EH (cell line): ENCODE measurements at places on chromosomes 7 and 10.

DNA sequence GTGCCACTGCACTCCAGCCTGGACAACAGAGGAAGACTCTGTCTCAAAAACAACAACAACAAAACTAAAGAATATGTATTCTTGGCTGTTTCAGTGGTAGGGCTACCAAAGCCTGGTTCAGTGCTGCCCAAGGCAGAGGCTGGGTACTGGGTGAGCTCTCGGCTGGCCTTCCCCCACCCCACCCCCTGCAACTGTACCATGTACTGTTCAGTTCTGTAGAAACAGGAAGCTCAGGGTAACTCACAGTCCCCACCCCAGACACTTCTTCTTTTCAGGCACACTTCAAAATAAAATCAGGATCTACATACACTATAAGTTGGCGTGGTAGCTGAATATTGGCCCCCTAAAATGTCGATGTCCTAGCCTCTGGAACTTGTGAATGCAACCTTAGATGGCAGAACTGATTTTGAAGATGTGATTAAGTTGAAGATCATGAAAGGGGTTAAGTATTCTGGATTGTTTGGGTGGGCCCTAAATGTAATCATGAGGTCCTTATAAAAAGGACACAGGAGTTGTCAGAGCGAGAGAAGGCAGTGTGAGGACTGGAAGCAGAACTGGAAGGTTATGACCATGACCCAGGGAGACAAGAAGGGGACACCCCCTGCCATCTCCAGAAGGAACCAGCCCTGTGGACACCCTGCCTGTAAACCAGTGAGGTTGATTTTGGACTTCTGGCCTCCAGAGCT, 31.2 kb downstream of the TBXAS1 start:
- no peak for DNase-seq

DNA sequence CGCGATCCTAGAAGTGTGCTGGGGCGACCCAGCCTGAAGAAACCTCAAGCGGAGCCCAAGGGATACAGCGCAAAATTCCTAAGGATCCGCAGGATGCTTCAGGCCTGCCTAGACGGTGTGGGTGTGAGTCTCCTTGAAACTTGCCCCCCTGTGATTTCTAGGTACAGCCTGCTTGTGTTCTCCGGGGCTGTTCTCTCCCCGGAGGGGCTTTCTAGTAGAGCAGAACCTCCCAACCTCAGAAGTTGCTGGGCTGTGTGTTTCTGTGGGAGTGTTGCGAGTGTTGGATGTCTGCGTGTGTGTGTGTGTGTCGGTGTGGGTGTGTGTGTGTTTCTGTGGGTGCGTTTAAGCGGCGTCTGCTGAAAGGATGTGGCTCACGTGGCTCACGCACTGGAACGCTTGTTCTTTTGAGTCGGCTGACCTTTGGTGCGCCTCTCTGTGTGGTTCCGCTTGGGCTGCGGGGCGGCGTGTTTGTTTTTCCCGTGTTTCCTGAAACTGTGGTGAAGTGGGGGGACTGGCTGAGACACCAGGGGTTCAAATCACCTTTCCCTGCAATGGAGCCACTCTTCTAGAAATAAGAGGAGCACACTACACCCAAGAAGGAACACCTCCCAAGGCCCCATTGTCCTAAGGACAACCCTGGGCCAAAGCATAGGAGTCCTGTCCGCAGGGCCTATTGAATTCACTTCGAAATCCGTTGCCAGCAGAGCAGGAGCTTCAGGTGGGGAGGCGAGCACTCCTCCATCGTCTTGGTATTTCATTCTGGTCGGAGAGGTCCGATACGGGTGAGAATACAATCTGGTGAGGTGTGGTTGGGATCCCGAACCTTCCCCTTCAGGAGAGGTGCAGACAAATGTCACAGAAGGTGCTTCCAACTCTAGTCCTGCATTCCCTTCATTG, 25.1 kb upstream of the ZNF273 start:
- no peak for DNase-seq

DNA sequence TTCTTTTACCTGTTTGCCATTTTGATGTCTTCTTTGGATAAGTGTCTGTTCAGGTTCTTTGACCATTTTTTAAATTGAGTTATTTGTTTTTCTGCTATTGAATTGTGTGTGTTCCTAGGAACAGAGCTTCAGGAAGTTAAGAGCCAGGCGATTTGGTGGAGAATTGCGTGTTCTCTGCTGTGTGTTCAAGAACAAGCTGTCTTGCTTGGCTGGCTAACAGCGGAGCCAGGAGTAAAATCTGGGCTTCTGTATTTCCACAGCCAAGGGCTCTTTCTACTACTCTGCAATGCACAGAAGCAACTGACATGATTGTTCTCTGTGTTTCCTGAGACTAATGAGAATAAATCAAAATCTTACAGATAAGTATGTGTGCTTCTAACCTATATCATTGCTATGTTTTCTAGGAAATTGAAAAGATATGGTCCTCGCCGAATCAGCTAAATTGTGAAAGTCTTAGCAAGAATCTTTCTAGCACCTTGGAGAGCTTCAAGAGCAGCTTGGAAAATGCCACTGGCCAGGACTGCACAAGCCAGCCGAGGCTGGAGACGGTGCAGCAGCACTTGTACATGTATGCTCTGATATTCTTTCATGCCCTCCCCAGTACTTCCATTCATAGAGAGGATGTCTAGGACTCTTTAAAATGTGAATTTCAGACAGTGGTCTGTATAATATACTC, 124.2 kb downstream of the ABCA13 start:
- peak; percentile 6 for DNase-seq

DNA sequence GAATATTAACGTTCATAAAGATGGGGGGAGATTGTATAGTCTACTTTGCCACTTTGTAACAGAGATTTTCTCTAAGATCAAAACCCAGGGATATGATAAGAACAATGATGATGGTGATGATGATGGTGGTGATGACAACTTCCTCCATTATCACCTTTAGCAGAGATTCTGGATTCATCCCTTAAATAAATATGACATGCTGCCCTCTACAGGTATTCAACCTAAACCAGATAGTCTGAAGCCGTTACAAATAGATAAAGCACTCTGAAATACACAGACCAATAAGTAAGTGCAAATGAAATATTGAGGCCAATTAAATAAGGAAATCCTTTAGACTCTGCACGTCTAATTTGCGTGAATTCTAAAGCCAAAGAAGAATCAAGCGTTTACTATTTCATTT, 211.5 kb downstream of the CREB5 start:
- DNase-seq: no peak

GRCh38 chr7:2701832-2702593, 14.0 kb downstream of the AMZ1 start:
- peak; percentile 48 for DNase-seq

DNA sequence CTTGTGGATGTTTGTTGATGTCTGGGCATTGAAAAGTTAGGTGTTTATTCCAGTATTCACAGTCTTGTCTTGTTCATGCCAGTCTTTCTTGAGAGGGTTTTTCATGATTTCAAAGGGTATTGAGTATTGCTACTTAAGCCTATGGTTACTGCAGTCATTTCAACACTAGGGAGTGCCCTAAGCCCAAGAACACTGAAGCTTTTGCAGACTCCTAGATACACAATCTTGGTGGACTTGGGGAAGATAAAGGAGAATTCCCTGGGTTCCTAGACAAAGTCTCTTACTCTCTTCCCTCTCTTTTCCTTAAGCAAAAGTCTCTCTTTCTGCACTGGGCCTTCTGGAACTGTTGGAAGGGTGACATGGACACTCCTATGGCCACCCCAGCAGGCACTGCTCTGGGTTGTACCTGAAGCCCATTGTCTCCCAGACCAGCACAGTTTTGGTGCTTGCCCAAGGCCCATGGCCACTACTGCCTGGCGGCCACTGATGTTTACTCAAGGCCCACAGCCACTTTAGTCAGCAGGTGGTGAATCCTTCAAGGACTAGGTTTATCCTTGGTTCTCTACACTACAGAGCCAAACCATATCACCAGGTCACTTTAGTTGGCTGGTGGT, 24.9 kb downstream of the SAMD9 start:
- DNase-seq: peak; percentile 71

GRCh38 chr10:125565046-125565445, 117.9 kb downstream of the TEX36 start:
- DNase-seq: no peak

GRCh38 chr10:127993056-127993690, 86.3 kb downstream of the PTPRE start:
- DNase-seq: no peak

DNA sequence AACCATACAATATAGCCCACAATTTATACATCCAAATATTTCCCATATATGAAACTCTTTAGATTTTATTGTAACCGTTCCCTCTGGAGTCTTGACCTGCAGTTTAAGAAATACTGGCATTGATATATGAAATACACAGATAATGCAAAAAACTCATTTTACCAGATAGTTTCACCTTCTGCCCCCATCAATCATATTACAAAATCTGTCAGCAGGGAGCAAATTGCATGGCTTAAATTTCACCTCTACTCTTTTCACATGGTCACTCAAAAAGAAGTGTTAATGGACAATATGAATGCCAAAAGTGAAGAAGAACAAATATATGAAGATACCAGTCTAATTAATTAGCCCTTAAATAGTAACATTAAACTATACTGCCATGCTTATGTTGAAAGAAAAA, 57.0 kb upstream of the TMEM106B start:
- no peak for DNase-seq

DNA sequence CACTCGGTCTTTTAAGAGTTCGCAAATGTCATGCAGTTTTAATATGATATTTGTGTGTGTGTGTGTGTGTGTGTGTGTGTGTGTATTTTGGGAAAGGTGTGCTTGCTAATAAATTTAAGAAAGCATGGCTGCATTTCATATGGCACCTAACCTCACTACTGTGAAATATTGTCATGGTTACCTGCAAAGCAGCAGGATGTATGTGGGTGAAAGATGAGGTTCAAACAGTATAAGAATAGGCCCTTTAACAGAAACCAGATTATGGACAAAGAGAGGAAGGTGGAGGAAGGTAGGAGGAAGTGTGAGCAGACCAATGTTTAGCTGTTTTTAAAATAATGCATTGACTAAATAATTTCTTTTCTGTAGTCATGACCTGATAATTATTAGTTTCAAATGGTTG, 73.5 kb upstream of the CACNA2D1 start:
- no peak for DNase-seq

GRCh38 chr10:126252884-126253610, 135.2 kb downstream of the ADAM12 start:
- DNase-seq: peak; percentile 100

DNA sequence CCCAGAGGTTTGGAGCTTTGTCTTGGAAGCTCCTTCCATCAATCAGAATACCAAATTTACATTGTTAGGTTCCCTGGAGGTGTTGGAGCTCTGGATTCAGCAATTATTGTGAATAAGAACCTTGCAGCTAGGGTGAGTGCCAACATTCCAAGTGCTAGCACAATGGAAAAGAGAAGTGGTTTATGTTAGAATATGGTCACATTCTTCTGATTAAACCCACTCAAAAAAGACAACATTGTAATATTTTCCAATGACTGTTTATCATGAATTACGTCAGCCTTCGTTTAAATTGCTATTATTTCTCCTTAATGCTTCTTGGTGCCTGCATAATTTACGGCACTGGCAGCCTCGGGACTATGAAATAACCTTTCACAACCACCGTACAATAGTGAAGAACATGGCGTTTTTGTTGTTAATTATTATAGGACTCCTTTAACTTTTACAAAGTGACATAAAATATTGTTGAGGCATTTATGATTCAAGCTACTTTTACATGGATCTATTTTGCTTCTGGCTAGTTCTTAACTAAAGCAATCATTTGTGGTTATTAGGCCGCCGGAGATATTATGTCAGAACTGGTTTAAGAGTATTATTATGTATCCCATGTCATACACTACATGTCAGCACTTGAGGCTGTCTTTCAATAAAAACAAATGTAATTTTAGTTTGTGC, 117.7 kb downstream of the ARID5B start:
- peak; percentile 60 for DNase-seq

DNA sequence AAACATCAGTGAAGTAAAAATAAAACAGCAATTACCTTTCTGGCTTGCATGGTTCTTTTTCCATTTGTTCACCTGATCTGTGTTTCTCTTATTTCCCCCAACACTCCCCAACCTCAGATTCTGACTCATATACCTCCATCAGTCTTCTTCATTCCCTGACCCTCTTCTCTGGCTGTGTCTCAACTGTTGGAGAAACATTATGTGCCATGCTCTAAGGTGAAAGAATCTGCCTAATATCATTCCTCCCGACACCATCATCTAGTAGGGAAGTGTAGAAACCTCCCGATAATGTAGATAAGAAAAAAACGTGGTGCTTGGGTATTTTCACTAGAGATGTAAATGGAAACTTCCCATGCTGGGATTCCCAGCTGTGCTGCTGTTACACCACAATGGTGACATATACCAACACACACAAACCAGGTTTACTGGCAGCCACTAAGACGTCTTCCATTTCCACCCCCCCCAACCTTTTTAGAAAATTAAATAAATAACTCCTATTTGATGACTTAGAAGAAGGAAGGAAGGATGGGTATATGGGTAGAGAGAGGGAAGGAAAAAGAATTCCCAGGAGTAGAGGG, 63.4 kb downstream of the OSBPL3 start:
- DNase-seq: no peak

- no peak for DNase-seq
These were observed 5.2 kb downstream of the ADCY1 start for GRCh38 chr7:45579391-45579801.
